ENCODE measurements at places on chromosomes 1 and 21.
A peak's percentile ranks its signal among the peaks of the same experiment; 100 is the strongest.

- DNase-seq, result no peak
These were observed 245.7 kb upstream of the RGS18 start for GRCh38 chr1:191912517-191912916.

- peak; percentile 39 for DNase-seq
These were observed 679 bp downstream of the ABL2 start for GRCh38 chr1:179228783-179229213.

- peak; percentile 22 for DNase-seq
These were observed at the start of gene GPR157 for GRCh38 chr1:9128520-9129265. Gene GPR157, minus strand, starts transcription at chr1:9129102. Its CDS starts 75 bp downstream, at chr1:9129027.

DNA sequence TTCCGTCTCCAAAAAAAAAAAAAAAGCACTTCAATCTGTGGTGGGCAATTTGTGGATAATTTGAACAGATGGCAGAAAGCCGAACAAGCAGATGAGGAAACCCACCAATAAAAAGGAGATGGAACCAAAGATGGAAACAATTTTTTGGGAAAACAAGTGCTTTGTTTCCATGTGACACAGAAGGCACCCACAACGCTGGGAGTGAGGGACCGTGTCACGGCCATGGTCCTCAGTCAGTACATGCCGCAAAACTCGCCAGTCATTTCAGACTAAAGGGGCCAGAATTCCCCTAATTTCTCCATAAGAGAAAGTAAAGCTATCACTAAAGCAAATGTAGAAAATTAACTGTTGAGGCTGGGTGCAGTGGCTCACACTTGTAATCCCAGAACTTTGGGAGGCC, 5.0 kb downstream of the CCNL2 start:
- DNase-seq, result no peak

DNA sequence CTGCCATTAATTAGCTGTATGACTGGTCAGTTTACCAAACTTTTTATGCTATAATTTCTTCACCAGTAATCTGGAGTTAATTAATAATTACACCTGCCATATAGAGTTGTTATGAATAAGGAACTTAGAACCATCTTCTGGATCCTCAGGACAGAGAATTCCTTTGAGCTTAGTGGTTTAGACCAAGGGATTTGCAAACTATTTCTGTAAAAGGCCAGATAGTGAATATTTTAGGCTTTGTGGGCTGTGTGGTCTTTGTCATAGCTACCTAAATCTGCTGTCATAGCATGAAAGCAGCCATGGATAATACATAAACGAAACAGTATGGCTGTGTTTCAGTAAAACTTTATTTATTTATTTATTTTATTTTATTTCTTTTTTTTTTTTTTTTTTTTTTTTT, 9.0 kb downstream of the TIMM17A start:
- DNase-seq, result no peak

- DNase-seq, result no peak
These were observed 48.4 kb upstream of the TARBP1 start for GRCh38 chr1:234527346-234527745.

- DNase-seq, result no peak
These were observed 67.4 kb downstream of the SASS6 start for GRCh38 chr1:100065183-100065968.

DNA sequence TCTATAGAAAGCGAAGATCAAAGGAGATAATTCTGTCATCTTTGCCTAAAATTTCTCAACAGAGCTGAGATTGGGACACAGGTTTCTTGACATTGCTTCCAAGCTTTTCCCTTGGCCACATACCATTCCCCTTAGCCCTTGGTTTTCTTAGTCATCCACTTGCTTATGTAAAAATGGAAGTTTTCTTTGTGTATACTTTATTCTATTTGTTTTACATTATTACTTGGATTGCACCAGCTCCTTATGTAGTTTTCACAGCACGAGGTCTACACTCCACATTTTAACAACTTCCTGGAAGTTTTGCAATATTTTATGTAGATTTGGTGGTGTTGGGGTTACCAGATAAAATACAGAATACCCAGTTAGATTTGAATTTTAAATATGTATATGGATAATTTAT, 129.8 kb downstream of the PLA2G4A start:
- no peak for DNase-seq

DNA sequence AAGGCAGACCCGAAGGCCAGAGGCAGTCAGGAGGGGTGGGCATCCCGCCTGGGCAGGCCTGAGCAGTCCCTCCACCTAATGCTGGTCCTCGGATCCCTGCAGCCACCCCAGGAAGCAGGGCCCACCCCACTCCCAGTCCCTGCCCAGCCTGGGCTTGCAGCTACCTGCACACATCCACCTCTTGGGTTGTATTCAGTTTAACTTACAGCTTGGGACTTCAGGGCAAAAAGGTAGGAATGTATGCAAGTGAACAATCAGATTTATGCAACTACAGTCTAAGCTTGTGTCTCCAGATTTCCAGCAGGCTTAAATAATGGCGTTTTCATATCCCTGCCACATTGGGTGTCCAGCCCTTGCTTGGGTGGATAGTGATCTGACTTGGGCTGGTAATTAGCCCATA, 17.4 kb downstream of the LDLRAP1 start:
- DNase-seq, result no peak

DNA sequence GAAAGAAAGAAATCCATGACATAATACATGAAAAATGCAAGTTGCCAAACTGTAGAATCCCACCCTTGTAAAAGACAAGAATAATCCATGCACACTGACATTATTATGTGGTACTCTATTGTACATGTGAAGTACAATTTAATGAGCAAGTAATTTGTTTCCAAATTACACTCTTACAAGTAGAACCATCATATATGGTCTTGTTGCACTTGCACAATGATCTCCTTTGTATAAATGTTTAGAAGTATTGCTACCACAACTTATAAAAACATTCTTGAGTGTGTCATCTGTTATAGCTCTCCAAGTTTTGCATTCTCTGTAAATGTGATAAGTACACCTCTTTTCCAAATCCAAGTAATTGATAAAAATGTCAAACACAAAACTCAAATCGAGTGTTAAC, 29.1 kb upstream of the ZNF281 start:
- DNase-seq, result peak; percentile 9

- no peak for DNase-seq
These were observed 47.1 kb downstream of the C8A start for GRCh38 chr1:56901716-56902115.

- DNase-seq, result no peak
These were observed 1.6 kb upstream of the IFNGR2 start for GRCh38 chr21:33401630-33401992.

DNA sequence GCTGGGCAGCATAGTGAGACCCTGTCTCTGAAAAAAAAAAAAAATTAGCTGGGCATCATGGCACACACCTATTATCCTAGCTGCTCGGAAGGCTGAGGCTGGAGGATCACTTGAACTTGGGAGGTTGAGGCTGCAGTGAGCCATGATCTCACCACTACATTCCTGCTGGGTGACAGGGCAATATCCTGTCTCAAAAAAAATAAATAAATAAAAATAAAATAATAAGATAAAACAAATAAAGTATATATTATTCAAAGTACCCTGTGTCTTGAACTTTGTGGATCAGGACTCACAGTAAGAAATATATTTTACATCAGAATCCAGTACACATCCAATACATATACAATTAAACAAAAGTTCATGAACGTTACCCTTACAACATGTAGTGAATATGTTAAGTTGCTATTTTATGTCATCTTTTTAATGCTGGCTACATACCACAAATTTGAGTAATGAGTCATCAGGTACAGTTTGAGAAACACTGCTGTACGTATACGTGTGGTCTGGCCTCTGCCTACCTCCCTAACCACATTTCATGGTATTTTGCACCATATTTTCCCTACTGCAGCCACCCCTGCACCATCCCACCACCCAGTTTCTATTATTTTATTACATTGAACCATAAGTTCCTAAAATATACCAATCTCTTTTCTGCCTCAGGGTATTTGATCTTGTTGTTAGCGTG, 4.4 kb downstream of the NME7 start:
- peak; percentile 90 for DNase-seq

- DNase-seq, result no peak
These were observed 1656.1 kb downstream of the KCNT2 start for GRCh38 chr1:194952171-194952570.

DNA sequence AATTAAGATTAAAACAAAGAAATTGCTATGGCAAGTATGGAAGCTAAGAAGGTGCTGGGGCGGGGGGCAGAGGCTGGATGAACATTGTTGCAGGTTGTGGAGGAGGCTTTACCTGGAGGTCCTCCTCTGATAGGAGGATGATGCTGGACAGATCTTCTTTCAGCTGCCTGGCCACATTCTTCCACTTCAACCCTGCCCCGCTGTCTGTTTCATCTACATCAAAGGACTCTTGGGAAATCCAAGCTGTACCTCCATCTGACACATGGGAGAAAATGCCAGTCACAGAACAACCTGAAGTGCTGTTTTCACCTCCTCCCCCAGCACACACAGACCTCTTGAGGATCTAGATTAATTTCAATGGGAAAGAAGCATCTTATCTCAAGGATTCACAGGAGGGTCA, 5.3 kb downstream of the DFFA start:
- DNase-seq, result no peak

DNA sequence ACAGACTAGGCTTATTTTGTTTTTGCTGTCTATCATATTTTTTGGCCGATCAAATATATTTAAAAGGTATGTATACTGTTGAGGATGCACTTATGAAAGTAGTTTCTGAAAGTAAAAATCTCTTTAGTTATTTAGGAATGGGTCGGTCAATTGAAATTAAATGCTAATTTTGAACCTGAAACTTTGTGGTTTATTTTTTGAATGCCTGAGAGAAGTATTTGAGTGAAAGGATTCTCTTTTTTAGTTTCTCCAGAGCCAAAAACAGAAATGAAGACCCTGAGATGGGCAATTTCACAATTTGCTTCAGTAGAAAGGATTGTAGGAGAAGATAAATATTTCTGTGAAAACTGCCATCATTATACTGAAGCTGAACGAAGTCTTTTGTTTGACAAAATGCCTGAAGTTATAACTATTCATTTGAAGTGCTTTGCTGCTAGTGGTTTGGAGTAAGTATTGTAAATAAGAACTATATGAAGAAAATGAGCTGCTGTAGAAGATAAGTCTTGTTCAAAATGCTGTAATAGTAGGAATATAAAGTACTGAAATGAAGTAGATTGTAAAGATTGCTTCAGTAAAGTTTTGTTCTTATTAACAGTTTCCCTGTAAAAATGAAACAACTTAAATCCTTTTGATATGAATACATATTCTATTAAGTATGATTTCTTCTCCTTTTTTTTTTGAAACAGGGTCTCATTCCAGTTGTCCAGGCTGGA, 11.5 kb downstream of the USP1 start:
- DNase-seq, result no peak

- peak; percentile 22 for DNase-seq
These were observed 683 bp downstream of the PPOX start for GRCh38 chr1:161166669-161167548.

DNA sequence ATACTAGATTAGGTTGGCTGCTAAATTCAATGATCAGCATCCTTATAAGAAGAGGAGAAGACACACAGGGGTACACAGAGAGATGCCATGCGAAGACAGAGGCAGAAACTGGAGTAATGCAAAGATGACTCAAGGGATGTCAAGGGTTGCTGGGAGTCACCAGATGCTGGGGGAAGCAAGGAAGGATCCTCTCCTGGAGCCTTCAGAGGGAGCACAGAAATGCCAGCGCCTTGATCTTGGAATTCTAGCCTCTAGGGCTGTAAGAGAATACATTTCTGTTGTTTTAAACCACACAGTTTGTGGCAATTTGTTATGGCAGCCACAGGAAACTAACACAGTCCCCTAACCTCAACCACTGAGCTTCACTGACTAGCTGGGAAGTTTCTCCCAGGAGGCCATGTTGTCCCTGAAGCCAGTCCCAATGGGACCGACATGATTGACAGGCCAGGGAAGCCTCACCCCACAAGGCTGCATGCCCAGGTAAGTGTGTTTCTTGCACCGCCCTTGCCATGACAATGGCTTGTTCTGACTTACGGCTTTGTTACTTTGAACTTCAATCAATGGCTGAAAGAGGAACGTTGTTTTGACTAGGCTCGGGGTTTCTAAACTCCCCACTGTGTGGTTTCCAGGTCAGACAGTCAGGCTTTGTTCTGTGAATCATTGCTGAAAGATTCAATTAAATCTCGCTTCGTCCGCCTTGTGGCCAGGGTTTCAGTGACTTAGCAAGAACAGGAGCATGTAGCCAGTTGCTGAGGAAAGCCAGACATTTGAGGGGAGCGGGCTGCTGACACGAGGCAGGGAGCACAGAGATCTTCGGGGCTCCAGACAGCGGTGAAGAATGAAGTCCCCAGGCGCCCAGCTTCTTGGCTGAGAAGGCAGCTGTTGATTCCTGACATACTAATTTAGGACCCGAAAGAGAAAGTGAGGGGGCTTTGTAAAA, 62.3 kb downstream of the RUNX1 start:
- peak; percentile 94 for DNase-seq

DNA sequence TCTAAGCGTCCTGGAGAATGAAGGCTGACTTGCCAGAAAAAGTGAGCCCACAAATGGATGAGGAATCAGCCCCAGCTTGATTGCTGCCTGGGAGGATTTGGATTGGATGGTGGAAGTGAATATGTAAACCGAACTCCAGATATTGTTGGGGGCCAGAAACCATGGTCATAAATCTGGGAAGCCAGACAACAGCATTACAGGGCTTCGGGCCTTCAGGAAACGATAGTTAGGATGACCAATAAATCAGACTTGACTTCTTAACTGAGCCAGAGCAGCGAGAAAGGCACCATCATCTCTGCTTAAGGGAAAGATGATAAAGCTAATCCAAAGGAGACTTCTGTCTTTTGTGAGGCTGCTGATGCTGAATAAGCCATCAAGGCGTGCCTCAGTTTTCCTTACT, 26.6 kb downstream of the FAM78B start:
- DNase-seq, result no peak

DNA sequence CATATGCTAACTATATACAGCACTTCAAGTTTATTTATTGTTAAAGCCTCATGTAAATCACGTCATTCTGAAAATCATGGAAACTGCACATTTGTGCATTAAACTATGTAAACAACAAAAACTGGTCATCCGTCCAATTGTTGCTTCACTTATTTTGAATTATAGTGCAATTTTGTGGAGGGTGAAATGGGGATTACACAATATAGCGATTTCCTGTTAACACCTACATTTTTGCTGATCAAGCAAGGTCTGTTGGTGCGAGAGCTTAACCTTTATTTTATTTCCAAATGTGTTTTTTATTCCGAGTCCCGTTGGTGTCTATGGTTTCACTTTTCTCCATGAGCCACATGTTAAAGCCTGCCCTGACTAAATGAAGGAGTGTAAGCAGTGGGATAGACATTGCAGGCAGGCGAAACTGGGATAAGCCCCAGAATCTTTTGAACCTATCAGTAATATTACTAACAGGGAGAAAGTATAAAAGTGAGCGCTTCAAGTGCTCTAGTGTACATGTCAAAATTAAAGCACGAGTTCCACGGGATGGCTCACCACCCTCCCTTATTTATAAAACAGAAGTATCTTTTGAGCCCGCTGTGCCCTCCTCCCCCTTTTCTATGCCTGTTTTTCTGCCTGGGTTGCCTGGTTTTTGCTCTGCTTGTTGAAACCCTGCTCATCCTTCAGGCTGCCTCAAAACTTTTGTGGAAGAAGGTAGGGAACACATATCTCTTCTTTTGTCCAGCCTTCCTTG, 120.7 kb downstream of the NFIA start:
- no peak for DNase-seq

All from A172 (cell line).